Lung microvascular endothelial cell (primary cell): ENCODE measurements at places on chromosomes 1 and 21. TPM values are rescaled to one million over a fixed set of nuclear protein-coding genes. Genes with fewer than 3 reads are reported as not detected.

- DNase-seq = no peak
Observed at GRCh38 chr1:16464917-16465625, 24.5 kb downstream of the NECAP2 start.

- peak; percentile 91 for DNase-seq
Observed at GRCh38 chr1:60547821-60548220, 474.3 kb upstream of the C1orf87 start.

DNA sequence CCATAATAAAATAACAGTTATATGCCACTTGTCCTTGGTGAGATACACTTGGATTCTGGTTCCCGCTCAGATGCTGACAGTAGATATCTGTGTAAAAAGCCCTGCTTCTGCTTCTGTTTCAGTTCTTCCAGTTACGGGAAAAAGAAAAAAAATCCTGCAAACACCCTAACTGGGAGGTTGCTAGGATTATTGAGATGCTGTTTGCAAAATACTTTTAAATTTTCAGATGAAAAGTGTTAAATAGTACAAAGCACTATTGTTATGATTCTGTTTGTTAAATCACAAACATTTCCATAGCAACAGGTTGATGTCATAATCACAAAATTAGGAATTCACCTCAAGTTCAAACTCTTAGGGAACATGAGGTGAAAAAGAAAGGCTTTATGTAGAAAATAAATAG lies 232.3 kb downstream of the HMCN1 start:
- DNase-seq = peak; percentile 30

DNA sequence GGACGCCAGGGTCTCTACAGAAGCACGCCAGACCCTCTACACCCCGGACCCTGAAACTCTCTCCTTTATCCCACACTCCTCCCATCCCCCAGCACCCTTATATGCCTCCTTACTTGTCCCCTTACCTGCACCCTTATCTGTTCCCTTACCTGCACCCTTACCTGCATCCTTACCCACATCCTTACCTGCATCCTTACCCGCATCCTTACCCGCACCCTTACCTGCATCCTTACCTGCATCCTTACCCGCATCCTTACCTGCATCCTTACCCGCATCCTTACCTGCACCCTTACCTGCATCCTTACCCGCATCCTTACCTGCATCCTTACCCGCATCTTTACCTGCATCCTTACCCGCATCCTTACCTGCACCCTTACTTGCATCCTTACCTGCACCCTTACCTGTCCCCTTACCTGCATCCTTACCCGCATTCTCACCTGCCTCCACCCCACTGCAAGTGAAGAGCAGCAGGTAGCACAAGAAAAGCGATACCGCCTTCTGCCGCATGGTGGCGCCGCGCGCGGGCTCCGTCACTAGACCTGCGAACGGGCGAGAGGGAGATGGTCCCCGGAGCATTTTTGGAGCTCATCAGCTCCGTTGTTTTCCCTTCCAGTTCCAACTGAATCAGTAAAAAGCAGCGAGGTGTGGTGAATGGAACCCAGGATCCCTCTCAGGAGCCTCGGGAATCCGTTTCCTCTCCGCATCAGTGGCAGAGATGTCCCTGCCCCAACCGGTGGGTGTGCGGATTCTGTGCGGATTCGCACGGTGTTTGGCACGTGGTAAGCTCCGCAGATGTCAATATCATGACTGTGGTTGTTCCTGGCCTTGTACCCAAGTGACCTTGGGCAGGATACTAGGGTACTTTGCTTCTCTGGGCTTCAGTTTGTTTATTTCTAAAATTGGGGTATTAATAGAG lies 2.9 kb downstream of the IFI6 start:
- peak; percentile 61 for DNase-seq

GRCh38 chr1:172398970-172399755 lies 21.3 kb upstream of the C1orf105 start:
- DNase-seq = peak; percentile 71

The ZNF593OS gene
- total RNA-seq = not detected in 2 replicates

The TTLL7 gene
- total RNA-seq = 0.40 and 0.65 TPM in 2 replicates

DNA sequence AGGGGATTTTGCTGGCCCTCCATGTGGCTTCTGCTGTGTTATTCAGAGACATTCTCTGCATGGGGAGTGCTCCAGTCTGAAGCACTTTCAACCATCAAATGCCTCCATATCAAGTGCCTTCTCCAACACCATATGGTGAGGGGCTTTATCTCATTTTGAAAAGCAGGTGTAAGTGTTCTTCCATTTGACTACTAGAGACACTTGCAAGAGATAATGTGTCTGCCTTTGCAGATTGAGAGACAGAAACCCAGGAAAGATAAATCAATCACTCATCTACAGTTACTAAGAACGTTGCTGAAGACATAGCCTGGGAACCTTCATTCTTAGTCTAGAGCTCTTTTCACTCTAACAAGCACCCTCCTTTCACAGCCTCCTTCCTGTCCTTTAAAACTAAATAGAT lies 29.5 kb upstream of the REG4 start:
- no peak for DNase-seq

DNA sequence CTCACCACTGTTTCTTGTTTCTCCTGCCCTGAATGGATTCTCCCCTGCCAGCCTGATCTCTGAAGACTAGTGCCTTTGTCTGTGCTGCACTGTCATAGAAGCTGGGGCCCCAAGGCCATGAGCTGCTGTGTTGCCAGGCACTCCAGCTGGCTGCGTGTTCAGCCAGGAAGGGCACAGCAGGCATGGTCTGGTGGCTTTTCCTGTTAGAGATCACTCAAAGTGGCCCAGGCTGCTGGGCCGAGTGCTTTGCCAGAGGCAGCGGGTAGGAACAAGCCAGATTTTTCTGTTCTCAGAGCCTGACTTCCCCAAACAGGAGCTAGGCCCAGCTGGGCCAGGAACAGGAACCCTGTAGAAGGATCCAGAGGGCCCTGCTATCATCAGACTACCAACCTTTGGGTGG lies 5.2 kb downstream of the ADPRS start:
- no peak for DNase-seq

- DNase-seq = peak; percentile 83
Observed at GRCh38 chr1:8671306-8671917, 146.0 kb downstream of the RERE start.

GRCh38 chr1:55816456-55817426 lies 601.6 kb upstream of the USP24 start:
- no peak for DNase-seq

GRCh38 chr21:30223596-30223995 lies 7.7 kb upstream of the CLDN8 start:
- no peak for DNase-seq

The RAB29 gene
- total RNA-seq = 14.8 and 20.4 TPM in 2 replicates

DNA sequence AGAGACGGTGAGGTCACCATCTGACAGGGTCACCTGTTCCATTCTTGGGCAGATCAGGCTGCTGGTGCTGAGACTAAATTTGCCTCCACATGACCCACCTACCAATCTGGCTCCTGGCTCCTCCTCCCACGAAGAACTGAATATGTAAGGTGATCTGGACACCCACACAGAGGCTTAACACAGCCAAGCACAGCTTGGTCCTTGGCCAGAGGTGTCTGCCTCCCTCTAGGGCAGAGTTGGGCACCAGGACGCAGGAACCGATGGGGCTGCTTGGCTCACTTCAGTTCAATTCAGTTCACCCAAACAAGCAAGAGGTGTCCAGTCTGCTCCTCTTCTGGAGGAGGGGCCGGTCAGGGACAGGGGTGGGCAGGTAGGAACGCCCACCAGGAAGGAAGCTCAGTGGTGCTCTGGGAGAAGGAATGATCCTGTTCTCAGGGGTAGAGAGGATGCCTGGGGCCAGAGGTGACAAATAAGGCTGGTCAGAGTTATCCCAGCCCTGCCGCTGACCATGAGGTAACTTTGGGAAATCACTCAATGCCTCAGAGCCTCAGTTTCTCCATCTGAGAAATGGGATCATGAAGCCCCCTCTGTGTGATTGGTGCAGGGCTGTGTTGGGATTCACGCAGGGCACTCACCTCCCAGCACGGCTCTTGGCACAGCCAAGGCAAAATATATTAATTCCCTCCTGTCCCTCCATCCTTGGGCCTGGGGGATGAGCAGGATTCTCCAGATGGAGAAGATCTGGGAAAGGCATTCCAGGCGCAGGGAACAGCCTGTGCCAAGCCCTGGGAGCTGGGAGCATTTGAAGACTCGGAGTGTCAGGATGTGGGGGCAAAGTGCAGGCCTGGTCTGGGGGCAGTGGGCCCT lies 284.5 kb downstream of the PTPRU start:
- no peak for DNase-seq

- no peak for DNase-seq
Observed at GRCh38 chr1:233615571-233615970, 1.7 kb downstream of the KCNK1 start.

GRCh38 chr1:80531182-80531581 lies 1269.6 kb upstream of the ADGRL2 start:
- no peak for DNase-seq

GRCh38 chr1:6083801-6084446 lies 38.2 kb downstream of the KCNAB2 start:
- no peak for DNase-seq

GRCh38 chr1:51346086-51346942 lies 16.0 kb upstream of the TTC39A start:
- no peak for DNase-seq

- no peak for DNase-seq
Observed at GRCh38 chr1:23931491-23931880, 18.3 kb upstream of the CNR2 start.

GRCh38 chr1:116573431-116574095 lies 2.7 kb upstream of the CD58 start:
- no peak for DNase-seq

The LYPD8 gene
- not detected in 2 replicates for total RNA-seq

- DNase-seq = peak; percentile 52
Observed at GRCh38 chr1:157170677-157171515, 32.7 kb upstream of the ETV3 start.

DNA sequence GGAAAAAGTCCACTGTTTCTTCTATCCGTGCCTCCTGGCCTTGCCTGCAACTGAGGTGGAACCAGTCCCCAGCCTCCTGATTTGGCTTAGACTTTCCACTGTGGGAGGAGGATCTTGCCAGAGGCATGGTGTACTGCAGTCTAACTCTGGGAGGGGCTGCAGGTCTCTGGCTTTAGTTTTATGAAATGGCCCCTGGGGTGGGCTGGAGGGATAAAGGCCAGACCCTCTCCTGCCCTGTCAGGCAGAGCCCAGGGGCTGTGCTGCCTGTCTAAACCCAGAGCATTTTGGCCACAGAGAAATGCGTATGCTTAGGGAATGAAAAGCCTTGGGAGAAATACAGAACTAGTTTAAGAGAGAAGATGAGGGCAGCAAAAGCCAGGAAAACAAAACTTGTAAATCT lies 73.0 kb downstream of the ABCA4 start:
- DNase-seq = no peak

The CYP2J2 gene
- under 0.01 and 0.20 TPM in 2 replicates for total RNA-seq

DNA sequence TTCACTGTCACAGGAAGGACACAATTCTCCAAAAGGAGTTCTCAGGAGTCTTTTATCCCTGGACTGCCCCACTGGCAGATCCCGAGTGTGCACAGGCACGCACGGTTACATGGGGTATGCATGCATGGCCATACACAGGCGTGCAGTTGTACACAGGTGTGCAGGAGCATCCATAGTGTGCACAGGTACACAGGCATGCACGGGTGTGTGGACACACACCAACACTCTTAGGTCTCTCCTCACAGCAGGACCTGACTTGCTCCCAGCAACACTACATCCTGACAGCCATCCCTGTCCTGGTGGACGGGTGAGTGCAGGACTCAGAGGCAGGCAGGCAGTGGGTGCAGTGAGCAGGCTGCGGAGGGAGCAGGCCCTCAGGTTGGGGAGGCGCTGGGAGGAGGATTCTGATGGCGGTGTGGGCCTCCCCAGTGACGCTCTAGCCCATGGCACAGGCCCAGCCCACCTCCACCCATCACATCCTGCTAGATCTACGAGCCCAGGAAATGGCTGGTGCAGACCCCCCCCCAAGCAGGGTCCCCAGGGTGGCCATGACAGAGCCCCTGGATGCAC lies 28.4 kb downstream of the SLC19A1 start:
- DNase-seq = no peak

GRCh38 chr1:245666412-245666811 lies 511.6 kb downstream of the KIF26B start:
- no peak for DNase-seq

The F3 gene
- 1.1 and 1.4 TPM in 2 replicates for total RNA-seq
